ENCODE measurements at places on chromosomes 16 and 17.

- DNase-seq = no peak
Observed at GRCh38 chr17:22703786-22704441, 1011.6 kb downstream of the KCNJ18 start.

GRCh38 chr16:24646646-24646995, 82.8 kb upstream of the TNRC6A start:
- DNase-seq = no peak

DNA sequence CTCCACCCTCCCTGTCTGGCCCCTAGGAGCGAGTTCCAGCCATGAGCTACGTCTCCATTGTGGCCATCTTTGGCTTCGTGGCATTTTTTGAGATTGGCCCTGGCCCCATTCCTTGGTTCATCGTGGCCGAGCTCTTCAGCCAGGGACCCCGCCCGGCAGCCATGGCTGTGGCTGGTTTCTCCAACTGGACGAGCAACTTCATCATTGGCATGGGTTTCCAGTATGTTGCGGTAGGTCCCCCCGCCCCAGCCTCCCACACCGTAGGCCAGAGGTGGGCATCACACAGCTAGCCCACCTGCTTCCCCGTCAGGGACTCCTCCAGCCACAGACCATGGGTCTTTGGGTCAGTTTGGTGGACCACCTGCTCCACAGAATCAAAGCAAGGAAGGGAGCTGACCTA, 4.2 kb downstream of the SLC2A4 start:
- no peak for DNase-seq

GRCh38 chr17:39174920-39175694, 9.1 kb upstream of the ARL5C start:
- DNase-seq = peak; percentile 65

GRCh38 chr17:57009737-57010445, 32.0 kb downstream of the SCPEP1 start:
- peak; percentile 5 for DNase-seq

DNA sequence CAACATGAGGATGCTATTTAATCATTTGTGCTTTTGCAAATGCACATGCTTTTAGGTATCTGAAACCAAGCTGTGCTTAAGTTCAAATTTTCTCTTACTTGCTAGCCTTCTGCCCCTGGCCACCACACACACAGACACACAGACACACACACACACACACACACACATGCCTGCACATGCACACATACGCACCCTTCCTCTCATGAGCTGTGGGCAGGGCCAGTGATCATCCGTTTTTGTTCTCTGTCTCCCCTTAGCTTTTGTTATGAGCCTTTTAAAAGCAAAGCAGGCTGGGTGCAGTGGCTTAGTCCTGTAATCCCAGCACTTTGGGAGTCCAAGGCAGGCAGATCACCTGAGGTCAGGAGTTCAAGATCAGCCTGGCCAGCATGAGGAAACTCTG, 34.2 kb downstream of the CD300LF start:
- no peak for DNase-seq

- DNase-seq = no peak
Observed at GRCh38 chr16:26263406-26263805, 571.6 kb downstream of the HS3ST4 start.
